HEK293T (cell line): ENCODE measurements at places on chromosomes 13 and 19.
A peak's percentile ranks its signal among the peaks of the same experiment; 100 is the strongest.

- no peak for DNase-seq
Observed at GRCh38 chr13:97111756-97112155, 110.4 kb upstream of the MBNL2 start.

DNA sequence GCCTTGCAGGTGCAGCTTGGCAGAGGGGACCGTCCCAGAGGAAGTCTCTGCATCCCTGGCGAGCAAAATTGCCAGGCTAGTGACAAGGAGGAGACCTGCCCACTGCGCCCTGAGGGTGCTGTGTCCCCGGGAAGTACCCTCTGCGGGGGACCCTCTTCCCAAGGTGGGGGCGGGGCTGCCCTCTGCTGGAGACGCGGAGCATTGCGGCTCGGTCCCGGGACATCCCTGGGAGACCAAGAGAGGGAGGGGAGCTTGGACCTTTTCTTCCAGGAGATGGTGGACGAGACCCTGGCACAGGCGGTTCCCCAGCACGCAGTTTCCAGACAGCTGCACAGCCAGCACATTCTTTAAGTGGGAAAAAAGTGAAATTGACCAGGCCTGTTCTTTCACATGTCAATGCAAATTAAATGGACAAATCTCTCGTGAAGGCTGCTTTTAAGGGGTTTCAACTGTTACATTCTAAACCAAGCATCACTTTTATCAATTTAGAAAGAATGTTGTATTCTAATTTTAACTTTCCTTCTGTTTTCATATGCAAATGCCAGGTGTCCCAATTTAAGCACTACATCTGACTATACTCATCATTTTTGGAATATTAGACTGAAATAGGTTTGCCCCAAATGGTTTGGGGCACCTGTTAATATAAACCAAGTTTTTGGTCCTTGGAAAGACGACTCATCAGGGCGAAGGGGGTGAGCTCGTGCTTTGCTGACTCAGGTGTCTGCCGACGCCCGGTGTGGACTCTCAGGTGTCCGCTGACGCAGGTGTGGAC lies 60.7 kb downstream of the MCF2L start:
- DNase-seq = peak; percentile 56

GRCh38 chr13:20721454-20722357 lies 18.2 kb downstream of the IL17D start:
- no peak for DNase-seq

DNA sequence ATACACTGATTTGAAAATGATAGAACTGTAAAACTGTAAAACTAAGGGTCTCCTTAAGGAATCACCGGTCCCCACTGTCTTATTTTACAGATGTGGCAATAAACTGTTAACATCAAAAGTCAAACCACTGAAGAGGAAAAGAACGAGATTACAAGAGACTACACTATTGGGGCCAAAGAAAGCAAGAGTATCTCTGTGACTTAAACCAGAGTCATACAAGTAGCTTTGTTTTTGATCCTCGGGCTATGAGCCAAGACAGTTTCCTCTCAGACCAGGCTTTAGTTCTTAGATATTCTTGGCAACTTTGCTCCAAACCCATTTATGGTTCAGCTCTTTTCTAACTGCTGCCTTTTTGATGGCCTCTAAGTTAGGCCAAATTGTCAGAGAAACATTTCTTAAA lies 113.8 kb downstream of the TBC1D4 start:
- DNase-seq = no peak

DNA sequence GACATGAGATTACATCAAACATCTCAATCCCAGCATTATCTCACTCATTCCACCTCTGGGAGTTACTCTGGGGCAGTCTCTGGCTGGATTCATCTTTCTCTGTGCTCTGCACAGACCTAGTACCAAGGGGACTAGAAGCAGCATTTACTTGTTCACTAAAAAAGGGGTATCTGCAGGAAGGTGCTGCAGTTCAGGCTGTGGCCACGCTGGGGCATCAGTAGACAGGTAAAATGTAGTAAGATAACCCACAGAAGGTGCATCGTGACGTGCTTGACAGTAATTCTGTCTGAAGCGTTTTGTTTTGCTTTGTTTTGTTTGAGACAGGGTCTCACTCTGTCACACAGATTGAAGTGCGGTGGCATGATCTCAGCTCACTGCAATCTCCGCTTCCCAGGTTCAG lies 29.3 kb downstream of the ZNF564 start:
- no peak for DNase-seq

- no peak for DNase-seq
Observed at GRCh38 chr13:110126391-110126961, 180.5 kb downstream of the COL4A1 start.

GRCh38 chr13:84741253-84741652 lies 859.0 kb upstream of the SLITRK1 start:
- no peak for DNase-seq
